ENCODE measurements at places on chromosomes 12 and 14.

GRCh38 chr14:90168425-90169105 lies 87.8 kb upstream of the PSMC1 start:
- peak; percentile 77 for DNase-seq

DNA sequence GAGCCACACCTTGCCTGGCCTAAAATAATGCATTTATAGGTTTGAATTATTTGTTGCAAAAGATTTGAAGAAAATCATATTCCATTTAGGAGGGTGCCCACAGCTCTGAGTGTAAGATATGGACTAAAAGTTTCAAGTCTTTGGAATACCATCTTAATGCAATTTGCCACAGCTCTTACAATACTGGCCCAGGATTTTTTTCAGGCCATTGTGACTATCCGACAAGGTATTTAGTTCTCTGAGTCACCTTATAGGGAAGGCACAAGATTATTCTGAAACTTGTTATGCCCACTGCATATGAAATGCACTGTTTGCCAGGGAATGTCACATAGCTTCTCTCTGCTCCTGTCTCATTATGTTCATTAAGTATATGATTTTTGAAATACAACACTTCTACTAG lies 29.6 kb upstream of the SLC6A13 start:
- DNase-seq: peak; percentile 26

DNA sequence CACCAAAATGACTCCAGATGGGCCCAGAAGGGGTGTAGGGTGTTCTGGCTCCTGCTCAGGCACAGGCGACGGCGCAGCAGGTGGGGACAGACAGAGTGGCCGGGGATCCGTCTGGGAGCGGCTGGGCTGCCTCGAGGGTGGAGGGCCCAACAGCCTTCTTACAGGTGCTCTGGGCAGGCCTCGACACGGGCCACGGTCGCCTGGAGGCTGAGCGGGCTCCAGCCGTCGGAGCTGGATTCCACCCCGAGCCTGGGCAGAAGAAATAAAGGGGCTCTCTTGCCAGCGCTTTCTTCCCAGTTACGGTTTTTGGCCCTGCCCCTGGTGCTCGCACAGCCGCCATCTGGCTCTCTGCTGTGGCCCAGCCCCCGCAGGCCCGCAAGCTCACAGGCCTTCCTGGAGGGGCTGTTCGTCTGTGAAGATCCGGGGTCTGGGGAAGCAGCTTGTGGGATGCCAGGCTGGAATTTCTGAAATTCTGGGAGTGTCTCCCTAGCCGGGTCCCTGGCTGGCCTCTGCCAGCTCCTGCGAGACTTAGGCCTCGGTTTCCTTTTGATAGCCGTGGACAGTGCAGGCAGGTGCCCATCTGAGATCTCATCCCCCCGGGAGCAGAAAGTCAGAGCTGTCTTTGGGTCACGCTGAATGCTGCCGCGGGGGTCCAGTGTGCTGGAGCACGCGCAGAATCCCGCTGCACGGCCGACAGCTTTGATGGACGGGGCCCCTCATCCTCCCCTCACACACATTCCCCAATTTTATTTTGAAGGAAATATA lies 122.7 kb downstream of the PAPOLA start:
- DNase-seq: no peak

DNA sequence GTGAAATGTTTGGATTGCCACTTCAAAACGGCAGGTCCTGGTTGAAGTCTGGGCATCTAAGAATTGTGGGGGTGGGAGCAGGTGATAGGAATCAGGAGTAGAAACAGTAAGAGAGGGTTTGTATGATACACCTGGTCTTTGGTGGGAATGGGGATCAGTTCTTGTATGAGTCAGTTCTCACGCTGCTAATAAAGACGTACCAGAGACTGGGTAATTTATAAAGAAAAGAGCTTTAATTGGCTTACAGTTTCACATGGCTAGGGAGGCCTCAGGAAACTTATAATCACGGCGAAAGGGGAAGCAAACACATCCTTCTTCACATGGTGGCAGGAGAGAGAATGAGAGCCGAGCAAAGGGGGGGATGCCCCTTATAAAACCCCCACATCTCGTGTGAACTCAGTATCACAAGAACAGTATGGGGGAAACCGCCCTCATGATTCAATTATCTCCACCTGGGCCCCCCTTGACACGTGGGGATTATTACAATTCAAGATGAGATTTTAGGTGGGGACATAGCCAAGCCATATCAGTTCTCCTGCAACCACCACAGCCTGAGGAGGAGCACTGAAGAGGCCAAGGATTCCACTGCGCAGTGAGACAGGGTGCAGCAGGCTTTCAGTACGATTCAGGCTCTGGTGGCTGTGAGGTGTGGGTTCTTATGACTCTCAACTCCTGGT lies 52.1 kb downstream of the DRAM1 start:
- no peak for DNase-seq

- no peak for DNase-seq
Observed at GRCh38 chr14:101234244-101234937, 326.9 kb upstream of the DIO3 start.

- no peak for DNase-seq
Observed at GRCh38 chr12:52901715-52902541, 2.9 kb downstream of the KRT8 start.

DNA sequence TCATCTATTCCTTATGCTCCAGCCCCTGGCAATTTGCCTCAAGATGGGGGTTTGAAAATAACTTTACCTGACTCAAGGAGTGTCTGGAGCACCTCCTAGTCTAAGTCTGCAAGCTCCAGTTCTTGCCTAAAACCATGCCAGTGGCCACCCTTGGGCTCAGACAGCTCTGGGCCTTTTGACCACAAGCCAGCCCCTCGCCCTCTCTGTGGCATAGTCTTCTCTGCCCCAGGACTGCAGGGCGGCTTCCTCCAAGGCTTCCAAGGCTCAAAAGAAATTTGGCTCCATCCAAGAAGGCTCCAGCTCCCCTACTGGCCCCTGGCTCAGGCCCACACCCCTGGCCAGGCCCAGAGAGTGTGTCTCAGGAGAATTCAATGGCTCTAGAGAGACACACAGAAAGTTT lies 14.8 kb downstream of the ACVRL1 start:
- DNase-seq: no peak

- no peak for DNase-seq
Observed at GRCh38 chr12:52615208-52615868, 3.0 kb downstream of the KRT73 start.

DNA sequence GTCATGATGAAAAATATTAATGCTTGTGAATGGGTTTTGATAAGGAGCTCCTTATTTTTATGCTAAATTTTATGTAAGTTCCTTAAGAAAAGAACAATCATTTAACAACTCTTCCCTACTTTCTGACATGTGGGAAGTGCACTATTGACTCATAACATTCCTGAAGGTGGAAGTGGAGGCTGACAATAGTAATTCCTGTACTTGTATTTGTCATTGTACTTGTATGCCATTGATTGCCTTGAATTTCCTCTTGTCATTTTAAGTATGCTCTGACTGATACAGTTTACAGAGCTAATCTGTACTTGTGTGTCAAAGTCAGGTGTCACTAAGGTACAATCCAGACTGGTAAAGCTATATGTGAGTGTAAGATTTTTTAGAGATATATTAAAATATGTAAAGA lies 440.0 kb downstream of the SLC16A7 start:
- DNase-seq: peak; percentile 35

GRCh38 chr12:48788524-48788853 lies 400 bp downstream of the ADCY6 start:
- DNase-seq: no peak

DNA sequence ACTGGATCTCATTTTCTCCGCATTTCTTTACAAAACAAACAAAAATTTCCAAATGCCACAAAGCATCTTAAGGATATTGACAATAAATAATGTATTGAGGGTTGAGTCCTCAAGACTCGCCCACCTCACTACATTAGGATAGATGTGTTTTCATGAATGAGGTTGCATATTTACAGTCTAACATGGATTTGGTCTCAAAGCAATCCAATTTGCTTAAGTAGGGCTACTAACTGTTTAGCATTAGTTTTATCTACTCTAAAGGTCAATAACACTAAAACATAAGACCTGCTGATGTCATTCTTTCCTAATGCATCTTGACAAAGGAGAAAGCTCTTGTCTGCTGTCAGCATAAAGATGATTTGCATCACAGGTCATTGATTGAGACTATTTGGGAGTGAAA lies 82.4 kb downstream of the PTPRR start:
- no peak for DNase-seq

DNA sequence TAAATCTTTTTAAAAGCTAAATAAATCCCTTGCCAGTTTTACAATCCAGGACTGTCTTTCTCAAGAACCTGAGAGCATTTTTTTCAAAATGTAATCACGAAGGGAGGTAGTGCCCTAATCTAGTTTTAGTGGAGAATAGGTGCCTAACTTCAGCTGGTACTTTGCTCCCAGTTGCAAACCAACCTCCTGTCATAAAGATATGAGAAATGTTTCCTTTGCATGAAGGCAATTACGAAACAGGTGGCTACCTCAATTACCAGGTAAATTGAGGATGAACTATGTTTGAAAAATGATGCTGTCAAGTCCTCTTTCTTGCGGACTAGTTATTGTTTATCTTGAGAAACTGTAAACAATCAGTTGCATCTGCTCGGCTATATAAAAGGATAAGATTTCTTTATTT lies 437.9 kb downstream of the DAD1 start:
- no peak for DNase-seq

GRCh38 chr14:59251811-59252771 lies 63.6 kb downstream of the DAAM1 start:
- no peak for DNase-seq

DNA sequence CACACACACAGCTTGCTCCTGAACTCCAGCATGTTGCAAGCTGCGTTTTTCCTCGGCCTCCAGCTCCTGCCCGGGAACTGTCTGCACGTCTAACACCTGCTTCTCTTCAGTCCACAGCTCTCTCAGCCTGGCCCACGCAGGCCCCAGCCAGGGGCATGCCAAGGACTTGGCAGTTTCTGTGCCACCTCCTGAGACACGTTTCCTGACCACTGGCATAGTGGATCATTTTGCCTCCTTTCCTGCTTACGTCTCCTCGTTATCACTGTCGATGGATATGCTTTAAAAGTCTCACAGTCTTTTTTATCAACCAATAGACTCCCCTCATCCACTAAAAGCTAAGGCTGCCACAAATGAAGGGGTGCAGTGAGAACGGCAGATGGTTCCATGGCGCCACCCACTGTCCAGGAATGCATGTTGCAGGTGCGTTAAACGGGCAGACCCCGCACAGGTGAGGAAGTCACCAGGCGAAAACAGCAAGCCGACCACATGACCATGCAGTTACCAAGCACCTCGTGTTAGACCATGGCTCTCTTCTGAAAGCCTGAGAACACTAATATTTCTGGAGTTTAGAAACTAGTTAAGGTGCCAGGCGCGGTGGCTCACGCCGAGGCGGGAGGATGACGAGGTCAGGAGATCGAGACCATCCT lies 14.7 kb upstream of the TEAD4 start:
- DNase-seq: no peak
